GM10248 (cell line): ENCODE measurements at places on chromosomes 1 and 21.

GRCh38 chr1:165228676-165229075, 127.8 kb downstream of the LMX1A start:
- no peak for DNase-seq

GRCh38 chr1:62897788-62898187, 113.9 kb downstream of the ATG4C start:
- no peak for DNase-seq

DNA sequence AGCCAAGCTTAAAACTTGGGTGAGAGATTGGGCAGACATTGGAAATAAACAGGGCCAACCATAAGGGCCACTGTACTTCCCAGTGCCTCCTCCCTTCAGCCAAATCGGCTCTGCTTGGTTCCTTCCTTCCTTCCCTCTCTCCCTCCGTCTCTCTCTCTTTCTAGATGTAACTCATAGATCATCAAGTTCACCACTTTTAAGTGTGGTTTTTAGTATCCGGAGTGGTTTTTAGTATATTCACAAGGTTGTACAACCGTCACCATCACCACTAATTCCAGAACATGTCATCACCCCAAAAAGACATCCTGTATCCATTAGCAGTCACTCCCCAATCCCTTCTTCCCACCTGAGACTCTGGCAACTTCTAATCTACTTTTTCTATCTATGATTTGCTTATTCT, 51.0 kb downstream of the MYSM1 start:
- no peak for DNase-seq

DNA sequence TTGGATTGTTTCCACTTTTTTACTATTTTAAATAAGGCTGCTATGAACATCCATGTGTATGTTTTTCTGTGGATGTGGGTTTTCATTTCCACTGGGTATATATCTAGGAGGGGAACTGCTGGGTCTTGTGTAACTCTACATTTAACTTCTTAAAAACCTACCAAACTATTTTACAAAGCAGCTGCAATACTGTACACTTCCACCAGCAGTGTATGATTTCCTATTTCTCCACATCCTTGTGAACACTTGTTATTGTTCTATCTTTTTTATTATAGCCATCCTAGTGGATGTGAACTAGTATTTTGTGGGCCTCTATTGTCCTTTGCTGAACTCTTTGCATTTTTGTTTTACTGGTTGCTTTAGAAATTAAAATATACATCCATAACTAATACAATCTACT, 33.4 kb downstream of the DIPK1A start:
- DNase-seq, result no peak

- DNase-seq, result no peak
These were observed 20.9 kb downstream of the UMODL1 start for GRCh38 chr21:42091899-42092508.

DNA sequence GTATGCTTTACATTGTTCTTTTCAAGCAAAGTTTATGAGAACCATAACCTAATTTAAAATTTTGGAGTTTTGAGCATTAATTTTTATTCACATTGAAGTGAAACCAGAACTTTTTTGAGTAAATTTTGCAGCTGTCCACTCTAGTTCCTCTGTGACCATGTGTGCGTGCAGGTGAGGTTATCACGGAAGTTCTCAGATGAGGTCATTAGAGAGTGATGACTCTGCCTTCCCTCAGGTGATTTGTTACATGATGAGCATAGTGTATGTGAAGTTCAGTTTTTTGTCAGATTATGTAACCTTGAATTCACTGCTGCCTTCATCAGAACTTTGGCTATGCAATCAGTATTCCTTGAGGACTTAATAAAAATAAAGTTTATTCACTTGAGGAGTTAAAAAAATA, 828.2 kb downstream of the ADGRL2 start:
- no peak for DNase-seq

GRCh38 chr1:222464841-222465210, 83.1 kb downstream of the HHIPL2 start:
- DNase-seq, result peak; percentile 42

GRCh38 chr1:185257950-185258208, 59.2 kb downstream of the IVNS1ABP start:
- DNase-seq, result no peak

- DNase-seq, result no peak
These were observed 2.9 kb downstream of the JAK1 start for GRCh38 chr1:64963466-64963865.

DNA sequence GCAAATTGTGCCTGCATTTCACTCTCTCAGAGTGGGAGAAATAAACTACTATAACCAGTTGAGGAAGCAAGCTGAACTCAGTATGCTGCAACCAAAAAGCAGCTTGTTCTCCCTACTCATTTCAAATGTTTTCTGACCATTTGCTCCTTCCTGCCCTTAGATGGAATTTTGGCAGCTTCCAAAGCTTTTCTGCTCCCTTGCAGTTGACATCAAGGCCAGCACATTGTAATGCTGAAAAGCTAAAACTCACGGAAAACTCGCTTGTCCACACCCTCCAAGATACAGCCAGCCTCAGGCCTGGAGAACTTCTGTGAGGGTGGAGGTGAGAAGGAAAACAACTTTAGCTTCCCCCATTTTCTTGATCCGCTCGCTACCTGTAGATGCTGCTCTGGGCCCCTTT, 5.0 kb upstream of the CHML start:
- no peak for DNase-seq

DNA sequence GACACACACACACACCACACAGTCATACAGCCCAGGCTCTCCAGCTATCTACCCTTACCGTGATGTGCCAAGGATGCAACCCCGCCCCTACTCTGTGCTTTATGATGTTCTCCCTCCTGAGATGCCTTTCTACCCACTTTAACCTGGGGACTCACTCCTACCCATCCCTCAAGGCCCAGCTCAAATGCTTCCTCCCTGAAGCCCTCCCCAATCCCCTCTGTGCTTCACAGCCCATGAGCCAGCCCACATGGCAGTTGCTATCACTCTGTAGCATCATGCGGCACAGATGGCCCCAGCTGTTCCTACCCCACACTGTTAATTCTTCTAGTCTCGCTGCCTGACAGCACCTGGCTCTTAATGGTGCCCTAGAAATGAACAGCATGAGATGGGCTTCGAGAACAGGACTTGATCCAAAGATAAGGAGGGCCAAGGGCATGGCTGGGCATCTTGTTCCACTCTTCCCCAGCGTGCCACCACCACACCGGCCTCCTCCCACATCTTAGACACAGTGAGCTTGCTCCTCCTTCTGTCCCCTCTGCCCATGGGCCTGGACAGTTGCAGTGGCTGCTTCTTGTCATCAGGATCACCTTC, 109.8 kb downstream of the GLIS1 start:
- DNase-seq, result no peak

DNA sequence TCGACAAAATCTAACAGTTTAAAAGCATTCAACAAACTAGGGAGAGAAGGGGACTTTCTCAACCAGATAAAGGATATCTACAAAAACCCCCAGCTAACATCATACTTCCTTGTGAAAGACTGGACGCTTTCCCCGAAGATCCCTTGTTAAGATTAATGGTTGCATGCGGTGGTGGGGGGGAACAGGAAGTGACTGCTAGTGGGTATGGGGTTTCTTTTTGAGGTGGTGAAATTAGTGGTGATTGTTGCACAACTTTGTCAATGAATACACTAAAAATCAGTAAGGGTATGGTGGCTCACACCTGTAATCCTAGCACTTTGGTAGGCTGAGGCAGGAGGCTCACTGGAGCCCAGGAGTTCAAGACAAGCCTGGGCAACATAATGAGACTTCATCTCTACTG, 26.9 kb upstream of the EYA3 start:
- DNase-seq, result no peak

DNA sequence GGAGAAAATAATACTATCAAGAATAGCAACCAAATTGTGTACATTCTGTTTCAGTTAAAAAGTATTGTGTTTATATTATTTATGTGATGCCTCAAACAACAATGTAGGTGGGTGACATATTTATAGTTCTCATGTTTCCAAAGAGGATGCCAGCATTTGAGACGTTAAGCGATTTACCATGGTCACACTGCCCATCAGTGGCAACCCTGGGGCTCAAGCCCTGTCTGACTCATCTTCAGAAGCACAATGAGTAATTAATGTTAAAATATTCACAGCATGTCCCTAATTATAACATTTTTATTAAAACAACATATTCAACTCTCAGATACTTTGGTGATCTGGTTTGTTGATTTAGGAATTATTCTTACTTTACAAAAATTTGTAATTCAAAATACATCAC, 409.4 kb downstream of the BRINP3 start:
- DNase-seq, result no peak

DNA sequence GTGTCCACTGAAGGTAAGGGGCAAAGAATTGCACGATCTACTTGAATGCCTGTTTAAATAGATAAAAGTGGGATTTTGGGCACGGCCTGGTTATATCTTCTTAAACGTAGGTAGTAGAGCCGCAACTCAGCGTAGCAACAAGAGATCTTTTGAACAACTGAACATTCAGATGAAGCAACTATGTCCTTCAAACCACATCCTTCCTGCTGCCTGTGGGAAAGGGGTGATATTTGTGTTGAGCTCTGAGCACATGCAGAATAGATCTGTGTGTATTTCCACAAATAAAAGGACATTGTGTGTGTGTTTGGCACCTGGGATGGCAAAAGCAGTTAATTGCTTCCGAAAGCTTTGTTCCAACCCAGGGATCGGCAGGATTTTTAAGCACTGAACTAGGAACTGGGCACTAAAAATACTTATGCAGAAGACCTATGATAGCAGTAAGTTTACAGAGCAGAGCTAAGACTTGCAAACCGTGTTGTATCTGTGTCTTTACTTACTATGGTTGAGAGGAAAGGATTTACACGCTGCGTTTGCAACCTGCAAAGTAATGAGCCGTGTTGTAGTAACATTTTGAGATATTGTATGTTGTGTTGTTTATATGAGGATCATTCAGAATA, 333.4 kb downstream of the CHRM3 start:
- DNase-seq, result no peak

DNA sequence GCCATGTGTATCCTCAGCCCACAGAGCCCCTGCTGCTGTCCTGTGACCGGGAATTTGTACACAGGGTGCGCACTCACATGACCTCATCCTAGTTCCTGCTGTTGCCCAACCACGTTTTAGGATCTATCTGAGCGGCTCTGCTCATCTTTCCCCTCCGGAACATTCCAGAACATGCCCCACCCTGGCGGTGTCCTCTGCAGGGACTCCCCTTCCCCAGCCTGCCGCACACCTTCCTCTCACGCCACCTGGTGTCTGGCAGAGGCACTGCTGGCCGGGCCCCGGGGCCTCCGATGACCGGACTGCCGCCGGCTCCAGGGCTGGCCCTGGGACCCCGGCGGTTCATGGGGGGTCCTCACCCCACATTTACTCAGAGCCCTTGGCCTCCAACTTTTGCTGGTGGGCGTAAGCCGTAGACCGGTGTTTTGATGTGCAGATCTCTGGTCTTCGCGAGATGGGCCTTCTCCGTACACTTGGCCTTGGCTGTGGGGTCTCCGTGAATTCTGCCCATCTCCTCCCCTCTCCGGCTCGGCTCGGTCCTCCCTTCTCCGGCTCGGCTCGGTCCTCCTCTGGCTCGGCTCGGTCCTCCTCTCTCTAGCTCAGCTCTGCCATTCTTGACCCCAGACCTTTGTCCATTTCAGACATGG, 29.5 kb downstream of the ARHGEF16 start:
- peak; percentile 80 for DNase-seq

DNA sequence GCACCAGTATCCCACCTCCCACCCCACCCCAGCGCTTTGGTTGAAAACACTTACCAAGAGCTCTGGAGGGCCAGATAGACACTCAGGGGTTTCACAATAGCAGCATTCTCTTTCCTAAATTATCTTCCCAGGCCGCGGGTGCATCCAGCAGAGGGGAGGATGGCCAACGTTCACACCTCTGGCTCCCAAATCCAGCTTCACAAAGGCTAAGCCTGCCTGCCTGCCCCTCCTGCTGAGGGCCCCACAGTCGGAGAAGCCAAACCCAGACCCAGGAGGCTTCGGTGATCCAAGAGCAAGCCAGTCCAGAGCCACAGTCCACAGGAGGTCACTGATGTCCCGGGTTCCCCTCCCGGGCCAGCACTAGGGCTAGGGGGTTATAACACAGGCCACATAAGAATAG, 231.9 kb downstream of the TRABD2B start:
- DNase-seq, result no peak

DNA sequence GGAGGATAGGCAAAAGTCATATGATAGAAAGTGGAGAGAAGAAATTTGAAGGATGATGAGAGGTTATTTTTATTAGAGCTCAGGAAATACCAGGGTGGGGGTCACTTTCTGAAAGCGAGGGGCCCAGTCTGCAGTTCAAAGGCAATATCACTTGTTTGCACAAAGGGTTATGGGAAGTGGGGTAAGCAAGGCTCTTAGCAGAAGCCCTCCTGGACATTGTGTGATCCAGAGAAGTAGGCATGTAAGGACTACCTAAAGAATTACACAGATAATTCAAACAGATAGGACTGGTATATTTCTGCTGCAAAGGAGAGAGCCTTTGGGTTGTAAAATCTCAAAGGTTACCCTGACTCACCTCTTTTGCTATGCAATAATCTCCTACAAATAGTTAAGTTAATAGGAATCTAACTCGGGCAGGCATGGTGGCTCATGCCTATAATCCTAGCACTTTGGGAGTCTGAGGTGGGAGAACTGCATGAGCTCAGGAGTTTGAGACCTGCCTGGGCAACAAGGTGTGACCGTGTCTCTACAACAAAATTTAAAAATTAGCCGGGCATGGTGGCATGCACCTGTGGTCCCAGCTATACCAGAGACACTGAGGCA, 25.2 kb upstream of the PRRC2C start:
- DNase-seq, result no peak

DNA sequence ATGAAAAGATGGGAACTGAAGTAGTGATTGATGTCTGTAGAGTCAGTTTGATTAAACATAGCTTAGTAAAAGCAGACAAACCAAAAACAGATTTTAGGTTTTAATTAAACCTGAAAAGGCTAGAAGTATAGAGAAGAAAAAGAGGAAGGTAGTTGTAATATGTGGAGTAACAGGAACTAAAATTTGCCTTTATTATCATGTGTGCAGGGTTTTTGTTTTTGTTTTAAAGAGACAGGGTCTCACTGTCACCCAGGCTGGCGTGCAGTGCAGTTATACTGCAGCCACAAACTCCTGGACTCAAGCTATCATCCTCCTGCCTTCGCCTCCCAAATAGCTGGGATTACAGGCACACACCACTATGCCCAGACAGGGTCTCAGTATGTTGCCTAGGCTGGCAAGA, 6.0 kb downstream of the TOR1AIP1 start:
- no peak for DNase-seq

DNA sequence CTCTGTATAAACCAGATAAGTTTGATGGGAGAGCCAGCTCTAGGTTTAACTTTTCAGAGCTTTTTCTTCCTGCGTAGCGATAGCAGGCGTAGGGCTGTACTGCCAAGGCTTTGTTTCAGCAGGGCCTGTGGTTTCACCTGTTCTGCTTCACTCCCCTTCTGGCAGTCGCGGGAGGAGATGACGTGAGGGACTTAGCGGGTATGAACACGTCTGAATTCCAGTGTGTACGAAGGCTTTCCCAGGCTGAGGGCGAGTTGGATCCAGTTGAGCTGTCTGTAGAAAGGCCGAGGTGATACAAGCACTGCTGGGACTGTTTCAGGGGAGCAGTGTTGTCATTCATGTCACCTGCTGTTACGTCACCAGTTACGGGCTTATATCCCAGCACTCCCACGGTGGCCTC, 21.2 kb downstream of the PEX14 start:
- no peak for DNase-seq
